ENCODE measurements at places on chromosomes 1 and 21. TPM values are rescaled to one million over a fixed set of nuclear protein-coding genes. Genes with fewer than 3 reads are reported as not detected.

Gene FMOD
- not detected for total RNA-seq

Gene TEKT2
- not detected for total RNA-seq

Gene TBX15
- not detected for total RNA-seq

Gene ACKR1
- total RNA-seq, result not detected

Gene GSTM5
- total RNA-seq, result not detected

Gene TCHH
- 0.19 TPM for total RNA-seq

Gene EPS15
- total RNA-seq, result 58.8 TPM

Gene PI4KB
- 46.7 TPM for total RNA-seq

Gene RGS13
- not detected for total RNA-seq

Gene PTAFR
- total RNA-seq, result 5.6 TPM

Gene COL11A1
- total RNA-seq, result 16.0 TPM

Gene PODN
- total RNA-seq, result not detected

Gene ANXA9
- total RNA-seq, result 0.67 TPM

Gene SMCP
- not detected for total RNA-seq

Gene FMO2
- not detected for total RNA-seq

Gene KCNT2
- not detected for total RNA-seq

Gene AMPD1
- not detected for total RNA-seq

Gene TSPAN1
- total RNA-seq, result 155 TPM

Measured in mammary epithelial cell (primary cell).